ENCODE measurements at places on chromosomes 2 and 18. TPM values are rescaled to one million over a fixed set of nuclear protein-coding genes. Genes with fewer than 3 reads are reported as not detected.

GRCh38 chr2:73566288-73566878 lies 75.8 kb downstream of the NAT8 start:
- H3K27me3 ChIP-seq = no peaks in the 10 kb centered on the region
- H3K36me3 ChIP-seq = no peaks in the 10 kb centered on the region
- H3K27ac ChIP-seq = no peak overlapping the region
- no peaks in the 10 kb centered on the region for H3K4me1 ChIP-seq
- no peak overlapping the region for H3K4me3 ChIP-seq
- DNase-seq = no peak

GRCh38 chr18:48780201-48780912 lies 170.4 kb downstream of the SMAD7 start:
- H3K4me1 ChIP-seq = peaks cover 46% of the 10 kb centered on the region
- peak; percentile 38 for DNase-seq
- H3K36me3 ChIP-seq = peaks cover 13% of the 10 kb centered on the region
- H3K27me3 ChIP-seq = no peaks in the 10 kb centered on the region
- H3K4me3 ChIP-seq = no peak overlapping the region
- peak overlapping the region; percentile 20 for H3K27ac ChIP-seq

DNA sequence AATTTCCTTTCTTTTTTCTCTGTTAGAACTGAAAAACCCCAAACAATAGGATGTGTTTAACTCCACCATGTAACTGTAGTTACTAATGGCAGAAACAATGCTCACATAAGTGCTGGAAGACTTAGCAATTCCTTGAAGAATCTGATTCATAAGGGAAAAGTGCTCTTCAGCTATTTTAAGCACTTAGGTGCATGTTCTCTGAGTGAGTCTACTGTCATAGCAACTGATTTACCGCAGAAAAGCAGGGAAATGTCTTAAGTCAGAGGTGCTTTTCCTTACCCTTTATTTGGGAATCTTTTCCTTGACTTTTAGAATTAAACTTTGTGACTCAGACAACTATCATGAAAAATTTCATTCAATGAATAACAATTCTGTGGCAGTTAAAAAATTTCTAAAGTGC lies 65.4 kb upstream of the NABP1 start:
- DNase-seq = peak; percentile 97
- H3K4me3 ChIP-seq = no peak overlapping the region
- no peak overlapping the region for H3K27ac ChIP-seq
- no peaks in the 10 kb centered on the region for H3K36me3 ChIP-seq

GRCh38 chr2:188130317-188130716 lies 161.4 kb upstream of the GULP1 start:
- no peaks in the 10 kb centered on the region for H3K4me1 ChIP-seq
- H3K27ac ChIP-seq = no peak overlapping the region
- DNase-seq = peak; percentile 4
- H3K36me3 ChIP-seq = no peaks in the 10 kb centered on the region
- no peak overlapping the region for H3K4me3 ChIP-seq
- H3K27me3 ChIP-seq = no peaks in the 10 kb centered on the region

DNA sequence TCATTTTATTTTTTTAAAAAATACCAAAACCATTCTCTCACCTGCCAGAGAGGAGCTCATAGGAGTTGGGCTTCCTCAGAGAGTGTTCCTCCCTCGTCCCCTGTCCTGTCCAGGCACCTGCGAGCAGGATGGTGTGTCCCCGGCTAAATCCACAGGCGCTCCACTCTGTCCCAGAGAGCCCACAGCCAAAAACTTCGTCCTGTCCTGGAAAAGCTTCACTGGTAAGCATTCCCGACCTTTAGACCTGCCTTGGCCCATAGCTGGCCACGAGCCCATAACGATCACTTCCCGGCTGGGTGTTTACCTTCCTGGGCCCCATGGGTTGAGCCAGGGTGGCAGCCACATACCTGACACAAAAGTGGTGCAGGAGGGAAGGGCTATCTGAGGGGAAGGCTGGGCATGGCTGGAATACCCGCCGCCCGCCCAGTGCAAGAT lies at the start of gene NGEF:
Gene NGEF (minus strand): TSS at position 230 of the 435 bp plus-strand sequence. CDS start 38,366 bp downstream, outside the sequence.
- no peaks in the 10 kb centered on the region for H3K4me1 ChIP-seq
- no peaks in the 10 kb centered on the region for H3K36me3 ChIP-seq
- H3K27ac ChIP-seq = no peak within 1 kb of the TSS
- no peak within 1 kb of the TSS for H3K4me3 ChIP-seq

Gene MRPL53
- 5.2 TPM for total RNA-seq

Gene PNKD
- total RNA-seq = 22.2 TPM

Gene C1GALT1C1L
- 0.28 TPM for total RNA-seq

Gene PSMD1
- 181 TPM for total RNA-seq

Measured in IMR-90 (cell line).